Natural killer cell treated with Interleukin-12 subunit alpha and Interleukin-12 subunit beta and Interleukin-15 and Interleukin-18, amount 100 ng/mL, for 72 hours (primary cell): ENCODE measurements at places on chromosomes 2 and 18. TPM values are rescaled to one million over a fixed set of nuclear protein-coding genes. Genes with fewer than 3 reads are reported as not detected.

- H3K27me3 ChIP-seq: peaks cover 19% of the 10 kb centered on the region
- H3K4me3 ChIP-seq: no peak overlapping the region
- DNase-seq: no peak
- no peak overlapping the region for H3K27ac ChIP-seq
Observed at GRCh38 chr2:226631671-226632070, 167.9 kb downstream of the IRS1 start.

DNA sequence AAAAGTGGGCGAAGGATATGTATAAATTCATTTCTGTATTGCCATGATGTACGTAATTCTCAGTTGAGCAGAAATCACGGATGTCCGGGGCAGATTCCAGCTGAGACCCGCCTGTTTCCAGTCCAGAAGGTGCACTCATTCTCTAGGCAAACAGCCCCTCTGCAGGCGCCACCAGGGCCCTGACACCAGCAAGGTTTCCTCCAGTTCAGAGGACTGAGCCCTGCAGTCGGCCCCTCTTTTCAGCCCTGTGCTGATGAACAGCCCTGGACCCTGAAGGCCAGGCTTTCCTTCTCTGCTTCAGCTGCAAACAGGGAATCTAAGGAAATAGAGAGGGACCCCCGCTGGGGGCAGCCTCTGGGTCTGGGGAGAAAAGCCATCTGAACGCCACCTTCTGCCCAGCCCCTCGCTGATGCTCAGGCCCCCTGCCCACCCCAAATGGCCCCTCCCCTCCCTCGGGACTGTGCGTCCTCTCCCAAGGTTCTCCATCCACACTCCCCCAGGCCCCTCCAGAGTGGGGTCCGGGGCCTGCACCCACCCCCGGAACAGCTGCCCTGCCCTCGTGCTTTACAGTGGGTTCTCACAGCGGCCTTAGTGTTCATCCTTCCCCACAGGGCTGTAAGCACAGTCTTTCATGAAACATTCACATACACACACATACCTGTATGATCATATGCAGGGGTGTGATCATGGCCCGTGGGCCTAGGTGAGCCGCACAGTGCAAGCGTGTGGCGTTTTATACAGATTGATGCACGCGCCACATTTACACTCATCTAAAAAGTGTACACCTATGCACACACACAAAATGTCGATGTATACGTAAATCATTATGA lies 12.1 kb downstream of the COPS9 start:
- H3K4me3 ChIP-seq: no peak overlapping the region
- peak; percentile 51 for DNase-seq
- peaks cover 15% of the 10 kb centered on the region for H3K36me3 ChIP-seq
- peaks cover 3% of the 10 kb centered on the region for H3K4me1 ChIP-seq
- H3K27ac ChIP-seq: no peak overlapping the region
- H3K27me3 ChIP-seq: no peaks in the 10 kb centered on the region

DNA sequence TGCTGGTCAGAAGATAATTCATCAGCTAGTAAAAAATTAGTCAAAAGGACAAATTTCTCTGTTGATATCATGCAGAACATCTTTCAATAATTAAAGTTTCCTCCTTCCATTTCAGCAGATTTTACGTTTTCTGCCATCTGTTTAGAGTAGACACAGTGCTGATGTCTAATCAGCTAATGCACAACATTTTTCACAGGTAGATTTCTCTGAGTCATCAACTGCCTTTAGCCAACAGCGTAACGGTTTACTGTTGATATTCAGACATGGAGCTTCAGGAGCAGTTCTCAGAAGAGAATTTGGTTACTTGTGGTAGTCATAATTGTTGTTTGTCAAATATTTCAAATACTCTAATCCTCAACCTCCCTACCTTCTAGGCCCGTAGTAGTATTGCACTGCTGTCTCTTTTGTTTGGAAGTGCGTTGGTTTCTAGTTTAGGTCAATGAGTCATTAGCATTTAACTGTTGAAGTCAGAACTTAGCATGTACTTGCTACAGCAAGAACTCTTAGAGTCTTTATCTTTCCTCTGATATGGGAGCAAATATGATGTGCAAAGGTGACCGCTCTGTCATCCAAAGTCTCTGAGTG lies 86.8 kb upstream of the TFPI start:
- no peak overlapping the region for H3K4me3 ChIP-seq
- H3K27me3 ChIP-seq: no peaks in the 10 kb centered on the region
- H3K4me1 ChIP-seq: no peaks in the 10 kb centered on the region
- no peak overlapping the region for H3K27ac ChIP-seq
- H3K36me3 ChIP-seq: no peaks in the 10 kb centered on the region
- DNase-seq: no peak

GRCh38 chr18:75551071-75551470 lies 123.6 kb upstream of the SMIM21 start:
- no peak overlapping the region for H3K4me3 ChIP-seq
- H3K4me1 ChIP-seq: no peaks in the 10 kb centered on the region
- H3K27ac ChIP-seq: no peak overlapping the region
- H3K27me3 ChIP-seq: peaks cover 22% of the 10 kb centered on the region
- no peaks in the 10 kb centered on the region for H3K36me3 ChIP-seq
- DNase-seq: no peak

DNA sequence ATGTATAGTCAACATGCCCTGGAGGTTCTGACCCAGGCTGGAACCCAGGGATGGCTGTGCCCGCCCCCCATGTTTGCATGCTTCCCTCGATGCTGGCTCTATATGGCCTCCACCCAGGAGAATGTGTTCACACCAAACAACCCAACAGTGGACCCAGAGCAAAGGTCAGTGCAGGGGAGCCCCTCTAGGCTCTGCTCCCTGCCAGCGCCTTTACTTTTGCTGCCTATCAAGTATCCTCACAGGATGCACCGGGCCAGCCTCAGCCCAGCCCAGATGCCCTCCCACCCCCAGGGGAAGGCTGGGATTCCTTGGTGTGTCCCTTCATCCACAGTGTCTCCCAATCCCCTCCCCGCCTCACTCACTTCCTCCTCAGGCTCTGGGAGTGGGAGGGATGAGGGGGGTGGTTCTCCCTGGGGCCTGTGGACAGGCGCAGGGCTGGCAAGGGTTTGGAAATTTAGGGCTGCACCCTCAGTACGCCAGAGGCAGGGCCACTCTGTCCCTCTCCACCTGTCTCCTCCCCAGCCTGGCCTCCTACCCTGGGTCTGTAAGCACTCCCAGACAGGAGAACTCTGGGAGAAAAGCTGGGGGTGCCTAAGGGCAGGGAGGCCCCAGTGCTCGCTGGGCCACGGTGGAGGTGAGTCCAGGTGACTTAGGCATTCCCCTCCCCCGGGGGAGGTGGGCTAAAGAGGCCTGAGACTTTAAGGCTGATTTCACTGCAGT lies 2.3 kb downstream of the ATP6V1B1 start:
- H3K27me3 ChIP-seq: peaks cover 21% of the 10 kb centered on the region
- no peaks in the 10 kb centered on the region for H3K4me1 ChIP-seq
- DNase-seq: peak; percentile 51
- H3K36me3 ChIP-seq: no peaks in the 10 kb centered on the region
- no peak overlapping the region for H3K4me3 ChIP-seq

DNA sequence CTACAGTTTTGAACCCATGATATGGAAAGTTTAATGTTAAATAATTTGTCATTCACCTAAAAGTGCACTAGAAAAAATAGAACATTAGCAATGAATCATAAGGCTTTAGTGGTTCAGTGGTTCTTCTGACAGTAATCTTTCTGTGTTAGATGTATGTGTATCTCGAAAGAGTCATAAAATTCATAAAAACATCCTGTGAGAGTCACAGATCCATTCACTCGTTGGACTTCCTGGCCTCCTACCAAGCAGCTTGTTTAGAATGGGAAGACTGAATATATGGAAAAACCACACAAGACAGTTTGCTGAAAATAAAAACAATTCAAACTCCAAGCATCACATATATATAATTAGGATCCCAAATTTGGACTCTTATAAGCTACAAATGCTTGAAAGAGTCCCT lies 34.8 kb downstream of the ADNP2 start:
- no peak overlapping the region for H3K27ac ChIP-seq
- no peaks in the 10 kb centered on the region for H3K27me3 ChIP-seq
- no peak for DNase-seq
- no peak overlapping the region for H3K4me3 ChIP-seq
- no peaks in the 10 kb centered on the region for H3K36me3 ChIP-seq
- no peaks in the 10 kb centered on the region for H3K4me1 ChIP-seq

- no peak overlapping the region for H3K4me3 ChIP-seq
- H3K27me3 ChIP-seq: no peaks in the 10 kb centered on the region
- H3K4me1 ChIP-seq: no peaks in the 10 kb centered on the region
- no peak for DNase-seq
Observed at GRCh38 chr2:189008555-189009262, 34.5 kb downstream of the COL3A1 start.

Gene SLC4A3
- not detected for total RNA-seq
